ENCODE measurements at places on chromosomes 4 and X. TPM values are rescaled to one million over a fixed set of nuclear protein-coding genes. Genes with fewer than 3 reads are reported as not detected.

Gene IGSF1
- 0.29 TPM for total RNA-seq

Gene FHL1
- 68.7 TPM for total RNA-seq

Gene CD38
- under 0.01 TPM for total RNA-seq

Gene SOX3
- not detected for total RNA-seq

Gene GPR119
- not detected for total RNA-seq

Gene CT45A3
- total RNA-seq: not detected

Gene ZNF827
- total RNA-seq: 20.0 TPM

Gene WDR45
- total RNA-seq: 97.5 TPM

Gene SMARCA1
- 58.6 TPM for total RNA-seq

Gene NWD2
- total RNA-seq: not detected

Gene TMEM35A
- 1.5 TPM for total RNA-seq

Gene USP53
- total RNA-seq: 70.7 TPM

Gene GIMD1
- total RNA-seq: not detected

Gene CACNA1F
- total RNA-seq: not detected

Gene NAP1L3
- 14.1 TPM for total RNA-seq

Gene ARL9
- 0.59 TPM for total RNA-seq

Gene GNRHR
- total RNA-seq: not detected

Gene MAP7D2
- under 0.01 TPM for total RNA-seq

Gene ACTRT1
- total RNA-seq: not detected

Gene RAB39B
- 0.36 TPM for total RNA-seq

Gene PSAPL1
- not detected for total RNA-seq

Gene ANOS1
- 1.1 TPM for total RNA-seq

Gene SSX2
- not detected for total RNA-seq

Gene MAGED2
- total RNA-seq: 207 TPM

Gene TMEM128
- 28.3 TPM for total RNA-seq

Gene NPFFR2
- not detected for total RNA-seq

Gene CLDN22
- not detected for total RNA-seq

Gene PCYT1B
- 1.1 TPM for total RNA-seq

Gene BBS7
- total RNA-seq: 18.0 TPM

Gene RTL9
- total RNA-seq: 0.72 TPM

Gene SLC2A9
- 3.5 TPM for total RNA-seq
